ENCODE measurements at places on chromosomes 3 and 15. TPM values are rescaled to one million over a fixed set of nuclear protein-coding genes. Genes with fewer than 3 reads are reported as not detected.

Gene SPCS1
- 133 TPM for total RNA-seq

DNA sequence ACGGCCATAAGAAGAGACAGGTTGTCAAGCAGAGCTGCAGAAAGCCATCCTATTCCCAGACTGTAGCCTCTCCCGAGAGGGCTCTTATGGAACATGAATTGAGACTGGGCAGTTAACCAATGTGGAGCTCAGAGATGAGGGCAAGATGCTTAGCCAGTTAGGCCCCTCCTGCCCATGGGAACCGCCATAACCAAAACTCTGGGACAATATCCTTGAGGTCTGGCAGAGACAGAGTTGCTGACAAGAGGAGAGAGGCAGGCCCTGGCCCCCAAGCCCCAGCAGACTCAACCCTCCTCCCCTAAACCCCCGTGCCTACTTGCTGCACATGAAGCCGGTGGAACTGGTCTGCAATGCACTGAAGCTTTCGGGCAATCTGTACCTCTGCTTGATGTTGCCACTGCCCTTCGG is 4.8 kb downstream of the BMF start:
- H3K27me3 ChIP-seq = no peaks in the 10 kb centered on the region
- H3K4me1 ChIP-seq = peaks cover 91% of the 10 kb centered on the region
- H3K27ac ChIP-seq = peak overlapping the region; percentile 95
- H3K36me3 ChIP-seq = no peaks in the 10 kb centered on the region
- peak overlapping the region; percentile 44 for H3K4me3 ChIP-seq

Gene SEMA6D
- total RNA-seq = 15.3 TPM

- no peak for DNase-seq
- no peak overlapping the region for H3K27ac ChIP-seq
- no peaks in the 10 kb centered on the region for H3K27me3 ChIP-seq
Measured at GRCh38 chr3:76107935-76108570, 322.7 kb upstream of the ZNF717 start.

DNA sequence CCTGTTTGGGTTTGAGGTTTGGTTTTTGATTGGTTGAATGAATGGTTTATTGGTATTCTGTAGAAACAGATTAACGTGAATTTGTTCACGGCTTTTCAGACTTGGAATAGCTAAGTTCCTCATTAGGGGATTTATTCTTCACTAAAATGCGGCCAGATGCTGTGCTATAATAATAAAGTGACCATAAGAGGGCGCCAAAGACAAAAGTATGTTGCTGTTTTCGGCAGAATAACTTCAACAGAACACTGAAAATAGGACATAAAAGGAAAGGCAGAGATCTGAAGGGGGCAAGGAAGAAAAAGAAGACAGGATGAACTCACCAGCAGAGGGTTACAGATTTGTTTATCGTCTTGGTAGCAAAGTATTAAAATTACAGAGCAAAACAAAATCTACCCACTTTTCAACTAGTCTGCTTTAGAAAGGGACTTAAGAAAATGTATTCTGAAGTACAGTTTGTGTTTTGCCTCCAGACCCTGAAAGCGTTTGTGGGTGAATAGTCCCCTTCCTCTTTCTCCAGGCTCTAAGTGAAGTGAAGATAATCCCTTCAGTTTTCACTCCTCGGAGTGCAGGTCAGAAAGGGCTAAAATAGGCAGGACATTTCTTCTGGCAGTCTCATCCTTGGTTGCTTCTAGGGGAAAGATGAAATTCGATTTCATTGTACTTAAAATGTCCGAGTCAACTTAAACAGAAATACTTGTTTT is 147.6 kb downstream of the IL20RB start:
- H3K27me3 ChIP-seq = no peaks in the 10 kb centered on the region
- H3K27ac ChIP-seq = no peak overlapping the region
- DNase-seq = no peak

Gene FGD5
- total RNA-seq = 21.4 TPM

- no peaks in the 10 kb centered on the region for H3K27me3 ChIP-seq
- no peak overlapping the region for H3K27ac ChIP-seq
- DNase-seq = no peak
- no peak overlapping the region for H3K4me3 ChIP-seq
Measured at GRCh38 chr3:32154205-32154579, 47.8 kb downstream of the GPD1L start.

- DNase-seq = no peak
- H3K36me3 ChIP-seq = no peaks in the 10 kb centered on the region
- H3K4me1 ChIP-seq = no peaks in the 10 kb centered on the region
- H3K27me3 ChIP-seq = no peaks in the 10 kb centered on the region
- H3K27ac ChIP-seq = no peak overlapping the region
Measured at GRCh38 chr3:74491874-74492273, 122.6 kb downstream of the CNTN3 start.

- H3K36me3 ChIP-seq = no peaks in the 10 kb centered on the region
- no peaks in the 10 kb centered on the region for H3K27me3 ChIP-seq
- no peaks in the 10 kb centered on the region for H3K4me1 ChIP-seq
- no peak overlapping the region for H3K27ac ChIP-seq
- H3K4me3 ChIP-seq = no peak overlapping the region
Measured at GRCh38 chr3:13424141-13424844, 4.2 kb upstream of the NUP210 start.

DNA sequence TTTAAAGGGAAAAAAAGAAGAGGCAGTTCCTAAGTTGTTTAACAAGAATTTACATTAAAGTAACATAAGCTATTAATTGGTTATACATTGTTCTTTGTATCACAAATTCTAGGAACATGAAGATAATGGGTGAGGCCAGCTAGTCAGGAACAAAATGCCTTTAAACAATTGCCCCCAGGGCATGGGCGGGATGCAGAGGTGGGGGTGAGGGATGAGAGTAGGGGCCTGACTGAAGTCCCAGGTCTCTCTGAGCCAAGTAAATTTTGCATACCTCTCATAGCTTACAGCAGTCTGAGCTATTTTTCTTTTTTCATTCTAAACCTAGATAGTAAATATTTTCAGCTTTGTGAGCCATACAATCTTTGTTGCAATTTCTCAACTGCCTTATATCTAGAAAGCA is 77.8 kb upstream of the RNU6-1 start:
- DNase-seq = no peak
- peaks cover 69% of the 10 kb centered on the region for H3K4me1 ChIP-seq
- no peaks in the 10 kb centered on the region for H3K27me3 ChIP-seq
- no peaks in the 10 kb centered on the region for H3K36me3 ChIP-seq

DNA sequence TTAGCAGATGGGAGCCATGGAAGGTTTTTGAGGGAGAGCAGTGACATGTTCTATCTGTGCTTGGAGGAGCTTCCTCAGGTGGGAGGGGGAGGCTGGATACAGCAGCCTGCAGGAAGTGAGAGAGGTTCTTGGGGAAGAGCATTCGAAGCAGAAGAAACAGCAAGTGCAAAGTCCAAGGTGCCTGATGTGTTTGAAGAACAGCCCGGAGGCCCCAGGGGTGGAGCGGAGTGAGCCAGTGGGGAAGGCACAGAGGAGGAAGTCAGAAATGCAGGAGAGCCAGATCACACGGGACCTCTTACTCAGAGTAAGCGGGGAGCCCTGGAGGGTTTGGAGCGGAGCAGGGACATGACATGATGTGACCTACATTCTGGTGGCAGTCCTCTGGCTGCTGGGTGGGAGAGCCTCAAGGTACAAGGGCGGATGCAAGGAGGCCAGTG is 10.8 kb downstream of the ITGA11 start:
- H3K4me3 ChIP-seq = no peak overlapping the region
- H3K27me3 ChIP-seq = no peaks in the 10 kb centered on the region
- peaks cover 28% of the 10 kb centered on the region for H3K4me1 ChIP-seq
- no peaks in the 10 kb centered on the region for H3K36me3 ChIP-seq
- no peak for DNase-seq

GRCh38 chr3:112446343-112446742 is 52.9 kb downstream of the BTLA start:
- H3K27ac ChIP-seq = no peak overlapping the region
- H3K36me3 ChIP-seq = no peaks in the 10 kb centered on the region
- H3K27me3 ChIP-seq = no peaks in the 10 kb centered on the region
- peaks cover 37% of the 10 kb centered on the region for H3K4me1 ChIP-seq

Measured in thoracic aorta (tissue), 2 donors.